ENCODE measurements at places on chromosomes 12 and 14.
A peak's percentile ranks its signal among the peaks of the same experiment; 100 is the strongest.

DNA sequence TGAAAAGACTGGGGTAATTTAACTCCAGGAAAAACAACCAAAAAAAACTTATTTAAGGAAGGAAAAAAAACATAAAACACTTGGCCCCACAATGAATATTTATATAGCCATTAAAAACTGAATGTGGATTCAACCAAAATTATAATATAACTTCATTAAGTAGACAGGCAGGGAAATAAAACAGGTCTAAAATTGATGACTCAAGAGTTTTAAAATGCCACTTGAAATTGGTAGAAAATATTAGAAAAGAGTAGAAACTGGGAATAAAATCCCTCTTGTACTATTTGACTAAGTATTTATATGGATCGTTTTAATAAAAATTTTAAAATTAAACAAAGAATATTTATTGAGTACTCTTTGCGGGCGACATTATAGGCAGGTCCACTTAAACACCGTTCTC is 28.8 kb downstream of the RPS6KA5 start:
- no peak for DNase-seq

DNA sequence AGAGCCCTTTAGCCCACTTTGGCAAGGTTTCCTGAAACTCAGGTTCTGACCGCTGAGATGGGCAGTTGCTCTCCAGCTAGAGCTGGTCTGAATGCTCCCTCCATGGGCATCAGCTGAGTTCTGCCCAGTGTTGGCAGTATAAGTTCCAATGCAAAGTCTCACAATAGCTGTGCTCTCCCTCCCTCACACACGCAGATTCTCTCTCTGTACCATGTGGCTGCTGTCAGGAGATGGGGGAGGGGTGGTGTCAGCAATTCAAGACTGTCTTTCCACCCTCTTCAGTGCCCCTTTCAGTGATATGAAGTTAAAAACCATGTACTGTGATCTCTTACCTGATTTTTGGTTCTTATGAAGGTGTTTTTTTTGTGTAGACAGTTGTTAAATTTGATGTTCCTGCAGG is 164.3 kb upstream of the PLEKHA5 start:
- no peak for DNase-seq

- DNase-seq = no peak
Measured at GRCh38 chr14:33742166-33742565, 208.7 kb downstream of the EGLN3 start.

DNA sequence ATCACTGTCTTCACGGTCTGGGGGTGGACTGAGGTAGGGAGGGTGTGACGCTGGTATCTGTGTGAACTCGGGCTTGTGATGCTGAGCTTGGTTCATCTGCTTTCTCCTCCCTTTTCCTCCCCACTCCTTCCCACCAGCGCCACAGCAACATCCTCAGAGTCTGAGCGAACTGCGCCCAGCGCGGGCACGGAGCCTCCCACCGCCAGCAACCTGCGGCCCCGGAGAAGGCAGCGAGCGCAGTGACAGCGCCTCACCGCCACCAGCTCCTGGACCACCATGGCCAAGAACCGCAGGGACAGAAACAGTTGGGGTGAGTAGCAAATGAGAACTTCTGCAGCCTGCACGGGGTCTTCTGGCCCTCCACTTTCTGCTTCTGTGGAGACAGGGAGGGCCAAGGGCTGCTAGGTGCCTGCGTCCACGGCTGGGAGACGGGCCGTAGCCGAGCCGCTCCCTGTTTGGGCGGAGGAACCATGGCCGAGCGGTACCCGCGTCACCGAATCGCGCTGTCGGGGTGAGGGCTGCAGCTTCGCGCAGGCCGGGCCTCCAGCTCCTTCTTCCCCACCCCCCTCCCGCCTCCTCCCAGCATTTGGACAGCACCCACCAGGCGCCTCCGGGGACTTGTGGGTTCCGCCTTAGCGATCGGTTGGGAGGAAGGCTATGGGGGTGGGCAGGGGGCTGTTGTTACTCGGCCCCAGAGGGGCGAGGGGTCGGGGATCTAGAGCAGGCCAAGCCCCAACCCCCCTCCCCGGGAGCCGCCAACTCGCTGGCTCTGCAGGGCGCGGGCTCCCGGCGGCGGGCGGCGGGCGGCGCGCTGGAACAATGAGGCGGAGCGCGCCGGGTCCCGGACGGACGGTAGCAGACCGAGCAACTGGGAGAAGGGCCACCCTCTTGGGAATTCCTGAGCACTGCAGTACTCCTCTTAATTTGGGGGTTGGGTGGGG is at the start of gene ATL1:
ATL1 (plus strand) TSS at position 156 of the 941 bp plus-strand sequence; CDS start at position 277, 121 bp downstream.
- DNase-seq = no peak

GRCh38 chr12:52050116-52050757 is 1.0 kb upstream of the NR4A1 start:
- DNase-seq = no peak

DNA sequence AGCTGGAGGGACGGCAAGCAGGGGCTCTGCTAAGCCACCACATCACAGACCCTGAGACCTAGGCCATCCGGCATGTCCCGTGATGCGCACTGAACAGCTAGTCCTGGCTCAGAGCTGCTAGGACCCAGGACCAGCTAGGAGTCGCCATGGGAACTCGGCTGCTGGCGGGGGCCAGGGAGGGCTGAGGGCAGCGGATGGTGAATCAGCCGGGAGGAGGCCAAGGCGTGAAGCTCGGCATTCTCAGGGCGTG is 5.1 kb downstream of the AHNAK2 start:
- no peak for DNase-seq

GRCh38 chr14:33369041-33369440 is 430.4 kb downstream of the NPAS3 start:
- DNase-seq = no peak

DNA sequence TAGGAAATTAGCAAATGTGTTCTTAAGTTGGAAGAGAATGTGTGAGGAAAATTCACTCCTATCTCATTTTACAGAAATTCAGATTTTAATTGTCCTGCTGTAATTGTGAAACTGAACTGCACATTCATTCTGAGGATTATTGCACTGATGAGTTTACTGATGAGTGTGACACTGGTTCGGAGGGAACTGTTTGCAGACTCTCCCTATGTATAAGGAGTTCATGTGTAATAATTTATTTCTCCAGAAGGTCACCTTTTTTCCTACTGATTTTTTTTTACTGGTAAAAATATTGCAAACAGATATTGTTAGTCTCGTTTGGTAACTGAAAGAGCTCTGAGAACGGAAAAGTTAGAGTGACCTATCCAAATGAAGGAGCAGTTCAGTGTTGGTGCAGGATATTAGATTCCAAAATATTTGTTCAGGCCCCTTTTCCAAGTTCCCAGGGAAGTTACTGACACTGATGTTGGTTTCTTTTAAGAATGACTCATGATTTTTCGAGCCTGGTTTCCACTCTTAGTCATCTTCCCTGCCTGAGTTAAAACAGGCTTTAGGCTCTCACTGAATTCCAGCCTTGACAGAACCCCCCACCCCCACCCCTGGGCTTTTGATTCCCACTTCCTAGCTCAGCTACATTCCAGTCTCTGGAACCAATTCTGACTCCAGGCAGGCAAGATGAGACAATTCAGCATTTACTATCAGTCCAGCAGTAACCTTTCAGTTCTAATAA is 18.4 kb downstream of the ANO6 start:
- no peak for DNase-seq

DNA sequence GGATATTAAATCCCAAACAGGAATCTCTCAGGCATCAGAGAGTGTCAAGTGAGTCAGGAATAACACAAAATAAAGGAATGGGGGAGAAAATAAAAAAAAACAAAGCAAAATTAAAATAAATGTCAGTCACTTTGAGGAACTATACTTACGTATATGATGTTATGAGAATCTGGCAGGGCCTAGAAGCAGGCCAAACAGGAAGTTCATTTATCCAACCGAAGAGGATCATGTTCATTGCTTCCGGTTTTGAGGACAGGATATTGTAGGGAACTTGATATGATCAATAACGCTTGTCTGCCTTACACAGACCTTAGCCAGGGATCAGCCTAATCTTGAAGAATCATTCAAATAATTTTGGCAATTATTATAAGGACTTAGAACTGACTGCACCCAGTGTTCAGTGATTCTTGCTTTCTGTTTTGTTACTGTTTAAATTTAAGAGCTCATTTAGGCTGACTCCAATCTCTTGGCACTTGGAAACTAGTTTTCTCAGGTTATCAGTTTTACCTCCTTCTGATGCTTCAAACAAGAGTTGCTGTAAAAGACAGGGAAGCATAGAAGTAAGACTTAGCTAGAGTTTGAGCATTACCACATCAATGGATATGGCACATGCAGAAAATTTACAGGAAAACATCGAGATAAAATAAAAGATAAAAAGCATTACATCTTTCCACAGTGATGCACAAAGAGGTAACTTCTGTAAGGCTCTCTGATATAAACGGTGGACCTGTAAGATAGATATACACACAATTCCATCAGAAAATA is 53.4 kb downstream of the ZFC3H1 start:
- no peak for DNase-seq

GRCh38 chr12:16369156-16369555 is 21.7 kb downstream of the MGST1 start:
- DNase-seq = no peak

DNA sequence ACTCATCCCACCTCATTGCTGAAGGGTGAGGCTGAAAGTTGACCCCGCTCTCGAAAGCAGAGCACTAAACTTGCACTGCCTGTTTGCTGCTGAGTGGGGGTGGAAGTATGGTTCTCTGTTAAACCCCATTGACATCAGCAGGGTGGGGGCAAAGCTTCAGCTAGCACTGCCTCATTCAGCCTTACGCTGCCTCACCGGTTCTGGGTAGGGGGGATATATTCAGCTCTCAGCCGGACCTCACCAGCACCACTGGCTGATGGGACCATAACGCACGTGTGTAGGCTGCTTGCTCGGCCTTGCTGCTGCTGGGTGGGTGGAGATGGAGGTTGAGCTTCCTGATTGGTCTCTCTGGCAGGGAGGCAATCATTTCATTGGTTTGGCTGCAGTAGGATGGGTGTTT is 265.7 kb upstream of the RTL1 start:
- DNase-seq = no peak

DNA sequence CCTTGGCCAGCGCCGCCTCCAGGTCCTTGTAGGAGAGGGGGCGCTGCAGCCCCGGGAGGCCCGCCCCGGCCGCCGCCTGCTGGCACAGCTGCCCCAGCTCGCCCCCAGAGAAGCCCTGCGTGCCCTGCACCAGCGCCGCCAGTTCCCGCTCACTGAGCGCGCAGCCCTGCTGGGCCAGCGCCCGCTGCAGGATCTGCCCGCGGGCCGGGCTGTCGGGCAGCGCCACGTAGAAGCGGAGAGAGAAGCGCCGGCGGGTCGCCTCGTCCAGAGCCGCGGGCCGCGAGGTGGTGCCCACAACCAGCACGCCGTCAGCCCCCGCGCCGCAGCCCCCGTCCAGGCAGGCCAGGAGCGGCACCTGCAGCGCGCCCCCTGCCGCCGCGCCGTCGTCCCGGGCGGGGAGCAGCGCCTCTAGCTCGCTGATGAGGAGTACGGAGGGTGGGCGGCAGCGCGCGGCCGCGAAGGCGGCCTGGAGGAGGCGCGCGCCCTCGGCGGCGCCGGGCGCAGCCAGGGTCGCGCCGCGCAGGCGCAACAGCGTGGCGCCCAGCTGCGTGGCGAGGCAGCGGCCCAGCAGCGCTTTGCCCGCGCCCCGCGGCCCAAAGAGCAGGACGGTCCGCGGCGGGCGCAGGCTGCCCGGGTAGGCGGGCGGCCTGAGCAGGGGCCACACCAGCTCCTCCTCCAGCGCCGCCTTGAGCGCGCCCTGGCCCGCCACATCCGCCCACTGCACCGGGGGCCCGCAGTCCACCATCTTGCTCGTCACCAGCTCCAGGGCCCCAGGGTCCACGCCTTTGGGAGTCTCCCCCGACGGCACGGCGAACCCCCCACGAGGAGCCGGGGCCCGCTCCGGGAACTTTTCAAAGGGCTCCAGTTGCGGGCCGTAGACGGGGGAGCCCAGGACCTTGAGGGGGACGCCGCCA is 27.7 kb downstream of the FIGNL2 start:
- DNase-seq = peak; percentile 84

GRCh38 chr12:9364224-9365176 is 156.3 kb upstream of the PZP start:
- DNase-seq = no peak

DNA sequence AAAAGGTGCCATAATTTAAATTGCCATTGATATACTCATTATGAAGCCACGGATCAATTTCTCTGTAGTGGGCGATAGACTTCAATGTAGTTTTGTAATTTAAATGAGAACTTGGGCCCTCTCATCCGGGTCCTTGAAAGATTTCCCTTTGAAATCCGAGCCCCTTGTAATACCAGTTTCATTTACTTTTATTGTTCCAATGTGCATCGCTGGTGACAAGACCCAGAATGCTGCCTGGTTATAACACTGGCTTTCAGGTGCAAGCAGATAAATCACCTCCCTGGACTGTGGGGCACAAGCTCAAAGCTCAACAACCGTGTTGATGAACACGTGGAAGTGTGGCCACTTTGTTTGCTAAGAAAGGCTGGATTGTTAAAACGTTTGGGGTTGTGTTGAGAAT is 68.9 kb upstream of the FZD10 start:
- no peak for DNase-seq

GRCh38 chr14:93955850-93956481 is 20.4 kb downstream of the ASB2 start:
- no peak for DNase-seq

DNA sequence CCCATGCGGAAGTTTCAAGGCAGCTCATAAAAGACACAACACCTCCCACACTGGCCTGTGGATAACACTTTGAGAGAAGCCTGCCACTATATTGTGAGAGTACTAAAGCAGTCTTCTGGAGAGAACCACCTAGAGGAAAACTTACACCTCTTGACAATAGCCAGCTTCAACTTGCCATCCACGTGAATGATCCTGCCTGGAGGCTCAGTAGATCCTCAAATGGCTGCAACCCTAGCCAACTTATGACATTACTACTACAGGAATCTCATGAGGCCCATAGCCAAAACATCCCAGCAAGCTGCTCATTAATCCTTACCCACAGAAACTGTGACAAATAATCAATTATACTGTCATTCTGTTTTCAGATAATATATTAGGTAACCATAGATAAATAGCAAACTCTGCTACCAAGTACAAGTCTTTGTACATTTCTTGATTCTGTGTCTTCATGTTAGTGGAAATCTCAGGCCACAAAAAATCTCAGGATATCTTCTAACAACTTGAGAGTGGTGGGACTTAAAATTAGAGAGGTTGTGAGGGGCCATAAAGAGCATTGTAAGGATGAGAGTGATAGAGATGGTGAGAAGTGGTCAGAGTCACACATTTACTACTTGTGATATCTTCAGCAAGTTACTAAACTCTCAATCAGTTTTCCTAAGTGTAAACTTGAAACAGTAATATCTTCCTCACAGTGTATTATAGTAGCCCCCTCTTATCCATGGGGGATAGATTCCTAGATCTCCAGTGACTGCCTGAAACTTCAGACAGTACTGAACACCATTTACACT is 368.0 kb downstream of the C12orf50 start:
- no peak for DNase-seq

Measured in stimulated activated CD4-positive, alpha-beta T cell treated with anti-CD3 and anti-CD28 coated beads, Interleukin-2, amount 100 ng/mL, for 4 hours (primary cell).